ENCODE measurements at places on chromosomes 2 and 18. TPM values are rescaled to one million over a fixed set of nuclear protein-coding genes. Genes with fewer than 3 reads are reported as not detected.

The MAPK4 gene
- not detected for total RNA-seq

The C2orf42 gene
- total RNA-seq: 23.3 TPM

The NT5C1B gene
- total RNA-seq: not detected

DNA sequence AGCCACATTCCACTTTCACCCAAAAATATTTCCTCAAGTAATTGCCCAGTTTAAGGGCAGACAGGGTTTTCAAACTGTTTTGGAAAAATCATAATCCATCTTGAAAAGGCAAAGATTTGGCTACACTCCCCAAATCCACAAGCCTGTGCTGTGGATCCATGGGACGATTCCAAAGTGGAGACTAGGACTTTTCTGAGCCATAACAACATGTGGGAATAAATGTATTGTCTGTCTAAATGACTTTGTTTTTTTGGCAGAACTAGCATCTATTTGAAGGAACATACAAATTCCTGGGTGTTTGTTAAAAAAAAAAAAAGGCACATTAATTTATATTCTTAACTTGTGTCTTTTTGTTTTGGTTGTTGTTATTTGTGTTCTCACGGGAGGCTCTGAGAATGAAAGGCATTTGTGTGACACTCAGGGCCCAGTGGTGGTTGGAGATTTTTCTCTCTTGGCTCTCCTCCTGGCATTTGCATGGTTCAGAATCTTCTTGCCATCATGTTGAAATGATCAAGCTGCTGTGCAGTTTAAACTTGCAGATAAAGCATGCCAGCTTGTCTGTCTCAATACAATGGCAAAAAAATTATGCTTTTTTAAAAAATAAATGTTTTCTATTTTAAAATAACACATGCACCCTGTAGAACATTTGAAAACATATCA is 277.4 kb downstream of the EN1 start:
- no peaks in the 10 kb centered on the region for H3K36me3 ChIP-seq
- no peak overlapping the region for H3K4me3 ChIP-seq
- DNase-seq: no peak
- no peak overlapping the region for H3K27ac ChIP-seq
- peaks cover 6% of the 10 kb centered on the region for H3K27me3 ChIP-seq
- H3K4me1 ChIP-seq: no peaks in the 10 kb centered on the region

All from T-cell (primary cell).